Aortic smooth muscle cell (primary cell): ENCODE measurements at places on chromosomes 7 and 10. TPM values are rescaled to one million over a fixed set of nuclear protein-coding genes. Genes with fewer than 3 reads are reported as not detected.

CDK14 gene
- total RNA-seq = 35.1 and 49.3 TPM in 2 replicates

SPDYE6 gene
- 0.06 TPM in 1 of 2 replicates, not detected in the other for total RNA-seq

CPA4 gene
- total RNA-seq = 0.92 and 1.6 TPM in 2 replicates

STEAP1 gene
- 68.3 and 73.1 TPM in 2 replicates for total RNA-seq

MKX gene
- 0.25 TPM in 1 of 2 replicates, not detected in the other for total RNA-seq

MMD2 gene
- not detected in 2 replicates for total RNA-seq

ZNF722 gene
- total RNA-seq = not detected in 2 replicates

FRMD4A gene
- total RNA-seq = 45.0 and 58.9 TPM in 2 replicates

OR9A2 gene
- total RNA-seq = not detected in 2 replicates

MTPN gene
- 146 and 167 TPM in 2 replicates for total RNA-seq

COL17A1 gene
- 1.3 and 1.4 TPM in 2 replicates for total RNA-seq

GBX1 gene
- not detected in 2 replicates for total RNA-seq

SKIDA1 gene
- 0.37 and 0.66 TPM in 2 replicates for total RNA-seq

ZNF789 gene
- total RNA-seq = 5.3 and 7.2 TPM in 2 replicates

OR6V1 gene
- total RNA-seq = not detected in 2 replicates

PLAU gene
- total RNA-seq = 37.4 and 45.2 TPM in 2 replicates

ABCC2 gene
- 0.13 and 0.25 TPM in 2 replicates for total RNA-seq

IGFBP3 gene
- total RNA-seq = 970 and 2,831 TPM in 2 replicates

SFTPA2 gene
- not detected in 2 replicates for total RNA-seq

WEE2 gene
- total RNA-seq = not detected in 2 replicates

ZNF32 gene
- total RNA-seq = 36.9 and 42.7 TPM in 2 replicates

ANKRD2 gene
- total RNA-seq = 0.50 and 1.5 TPM in 2 replicates

DENND2A gene
- total RNA-seq = 13.1 and 22.2 TPM in 2 replicates

H2BK1 gene
- total RNA-seq = not detected in 2 replicates

TSPAN15 gene
- 1.6 and 4.2 TPM in 2 replicates for total RNA-seq

PIP gene
- total RNA-seq = not detected in 2 replicates

OPN4 gene
- total RNA-seq = not detected in 2 replicates

SH2D4B gene
- not detected in 2 replicates for total RNA-seq

AFAP1L2 gene
- 0.06 and 0.13 TPM in 2 replicates for total RNA-seq

NPM3 gene
- total RNA-seq = 49.3 and 66.5 TPM in 2 replicates
